Stimulated activated CD4-positive, alpha-beta T cell treated with anti-CD3 and anti-CD28 coated beads, Interleukin-2, amount 100 ng/mL, for 48 hours (primary cell): ENCODE measurements at places on chromosomes 7 and 10.

GRCh38 chr7:4830176-4830575, 31.7 kb downstream of the PAPOLB start:
- DNase-seq = peak; percentile 42

GRCh38 chr10:129552119-129552518, 85.1 kb downstream of the MGMT start:
- no peak for DNase-seq

GRCh38 chr7:154975984-154976383, 26.9 kb downstream of the PAXIP1 start:
- no peak for DNase-seq

GRCh38 chr7:95267754-95268153, 56.6 kb downstream of the PON1 start:
- no peak for DNase-seq

DNA sequence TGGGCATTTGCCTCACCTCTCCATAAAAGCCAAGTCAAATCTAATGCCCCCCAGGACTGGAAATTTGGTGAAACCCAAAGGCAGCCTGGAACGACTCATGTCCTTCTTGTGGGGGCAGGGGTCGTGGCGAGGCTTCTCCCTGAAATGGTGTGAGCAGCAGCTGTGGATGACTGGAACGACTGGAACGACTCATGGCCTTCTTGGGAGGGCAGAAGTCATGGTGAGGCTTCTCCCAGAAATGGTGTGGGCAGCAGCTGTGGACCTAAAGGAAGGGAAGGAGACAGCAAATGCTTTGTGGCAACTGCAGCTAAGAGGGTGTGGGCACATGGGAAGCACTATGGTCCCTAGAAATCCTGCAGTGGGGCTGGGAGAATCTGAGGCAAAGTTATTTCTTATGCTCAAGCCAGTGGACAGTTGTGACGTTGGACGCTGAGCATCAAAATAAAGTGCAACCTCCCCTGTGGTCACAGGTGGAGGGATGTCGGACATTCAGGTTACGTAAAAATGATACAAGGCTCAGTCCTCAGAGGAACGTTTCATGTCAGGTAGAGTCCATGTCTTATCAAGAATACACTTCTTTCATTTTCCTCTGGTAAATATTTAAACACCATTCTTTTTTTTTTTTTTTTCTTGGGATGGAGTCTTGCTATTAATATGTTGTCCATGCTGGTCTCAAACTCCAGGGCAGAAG, 107.0 kb upstream of the KIF5B start:
- DNase-seq = no peak

DNA sequence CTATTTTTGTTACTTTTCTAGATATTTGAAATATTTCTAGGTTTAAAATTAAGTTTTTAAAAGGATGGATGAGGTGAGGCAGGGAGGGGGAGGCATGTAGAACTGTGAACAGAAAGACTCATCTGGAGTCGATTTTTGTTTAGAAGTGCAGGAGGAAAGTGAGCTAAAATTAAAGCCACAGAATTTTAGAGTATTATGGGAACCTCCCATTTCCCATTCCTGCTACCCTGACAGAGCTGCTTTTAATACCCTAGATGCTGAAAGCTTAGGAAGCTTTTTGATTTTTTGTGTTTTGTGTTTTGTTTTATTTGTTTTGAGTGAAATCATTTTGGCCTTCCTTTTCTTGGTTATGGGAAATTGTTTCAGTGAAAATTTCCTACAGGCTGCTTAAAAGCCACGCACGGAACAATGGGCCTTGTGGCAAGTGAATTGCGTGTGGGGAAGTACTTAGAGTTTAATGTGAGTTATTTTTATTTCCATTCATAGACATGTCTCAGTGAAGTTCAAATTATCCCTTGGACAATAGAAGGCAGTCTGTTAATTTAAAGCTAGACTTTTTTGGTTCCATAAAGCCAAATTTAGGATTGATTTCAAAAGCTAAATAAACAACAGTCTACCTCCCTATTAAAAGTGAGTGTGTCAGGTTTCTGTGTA, 102.0 kb upstream of the HDAC9 start:
- DNase-seq = no peak

GRCh38 chr7:101588131-101588935, 40.8 kb downstream of the MYL10 start:
- DNase-seq = no peak

DNA sequence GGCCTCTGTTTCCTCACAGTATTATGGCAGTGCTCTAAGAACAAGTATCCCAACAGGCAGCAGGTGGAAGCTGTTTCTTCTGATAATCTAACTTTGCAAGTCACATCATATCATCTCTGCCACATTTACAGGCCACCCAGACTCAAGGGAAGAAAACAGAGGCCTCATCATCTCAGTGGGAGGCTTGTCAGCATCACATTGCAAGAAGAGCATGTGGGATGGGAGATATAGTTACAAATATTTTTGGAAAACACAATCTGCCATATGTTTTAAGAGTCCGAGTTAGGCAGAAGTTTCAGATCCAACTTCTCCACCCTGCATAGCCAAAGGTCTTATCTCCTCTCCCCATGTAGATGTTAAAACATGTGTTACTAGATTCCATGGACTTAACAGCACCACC, 130.4 kb upstream of the PDE1C start:
- DNase-seq = no peak

DNA sequence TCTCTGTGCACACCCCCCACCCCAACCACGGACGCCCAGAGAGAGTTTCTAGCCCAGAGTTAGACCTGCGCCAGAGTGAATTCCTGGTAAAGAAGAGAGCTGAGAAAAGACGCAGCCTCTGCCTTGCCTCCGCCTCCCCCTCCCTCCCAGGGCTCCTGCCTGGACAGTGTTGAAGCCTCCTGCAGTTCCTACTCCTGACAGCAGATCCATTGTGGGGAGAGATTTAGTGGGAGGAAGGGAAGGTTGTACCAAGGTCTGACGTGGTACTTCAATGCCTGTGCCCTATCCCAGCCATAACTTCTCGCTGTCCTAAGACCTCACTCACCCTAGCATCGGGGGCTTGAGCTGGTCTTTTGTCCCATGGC, 952 bp downstream of the SRRM3 start:
- no peak for DNase-seq

- DNase-seq = no peak
These were observed 10.7 kb upstream of the NFKB2 start for GRCh38 chr10:102384606-102385429.

DNA sequence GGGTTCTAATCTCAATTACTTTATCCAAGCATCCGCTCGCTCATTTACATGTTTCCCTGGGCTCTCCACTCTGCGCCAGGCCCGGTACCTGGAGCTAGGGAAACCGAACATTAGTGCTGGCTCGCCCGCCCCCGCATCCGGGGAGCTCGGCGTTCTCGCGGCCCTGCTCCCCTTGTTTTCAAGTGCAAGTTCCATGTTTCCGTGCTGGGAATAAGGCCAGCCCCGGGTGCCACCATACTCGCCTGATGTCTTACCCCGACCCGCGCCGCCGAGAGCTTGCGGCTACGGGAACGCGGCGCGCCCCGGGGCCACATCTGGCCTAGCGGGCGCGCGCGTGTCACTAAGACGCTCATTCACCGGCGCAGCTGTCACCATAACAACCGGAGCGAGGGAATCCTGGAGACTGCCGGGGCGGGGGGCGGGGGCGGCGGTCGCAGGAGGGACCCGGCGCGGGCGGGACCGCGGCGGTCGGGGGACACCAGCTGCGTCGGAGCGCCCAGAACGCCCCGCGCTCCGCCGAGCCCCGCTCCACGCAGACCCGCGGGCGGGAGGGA, at the start of gene NEURL1:
Gene NEURL1, plus strand, starts transcription at position 344 of the 554 bp plus-strand sequence. CDS start 683 bp downstream, outside the sequence.
- DNase-seq = no peak
